Activated T-helper 1 cell treated with anti-CD3 and anti-CD28 coated beads, Interleukin-2, amount 50 U/mL, for 16 hours (primary cell): ENCODE measurements at places on chromosomes 7 and 10.

GRCh38 chr7:127226685-127227374 lies 25.9 kb downstream of the GRM8 start:
- no peak for DNase-seq

DNA sequence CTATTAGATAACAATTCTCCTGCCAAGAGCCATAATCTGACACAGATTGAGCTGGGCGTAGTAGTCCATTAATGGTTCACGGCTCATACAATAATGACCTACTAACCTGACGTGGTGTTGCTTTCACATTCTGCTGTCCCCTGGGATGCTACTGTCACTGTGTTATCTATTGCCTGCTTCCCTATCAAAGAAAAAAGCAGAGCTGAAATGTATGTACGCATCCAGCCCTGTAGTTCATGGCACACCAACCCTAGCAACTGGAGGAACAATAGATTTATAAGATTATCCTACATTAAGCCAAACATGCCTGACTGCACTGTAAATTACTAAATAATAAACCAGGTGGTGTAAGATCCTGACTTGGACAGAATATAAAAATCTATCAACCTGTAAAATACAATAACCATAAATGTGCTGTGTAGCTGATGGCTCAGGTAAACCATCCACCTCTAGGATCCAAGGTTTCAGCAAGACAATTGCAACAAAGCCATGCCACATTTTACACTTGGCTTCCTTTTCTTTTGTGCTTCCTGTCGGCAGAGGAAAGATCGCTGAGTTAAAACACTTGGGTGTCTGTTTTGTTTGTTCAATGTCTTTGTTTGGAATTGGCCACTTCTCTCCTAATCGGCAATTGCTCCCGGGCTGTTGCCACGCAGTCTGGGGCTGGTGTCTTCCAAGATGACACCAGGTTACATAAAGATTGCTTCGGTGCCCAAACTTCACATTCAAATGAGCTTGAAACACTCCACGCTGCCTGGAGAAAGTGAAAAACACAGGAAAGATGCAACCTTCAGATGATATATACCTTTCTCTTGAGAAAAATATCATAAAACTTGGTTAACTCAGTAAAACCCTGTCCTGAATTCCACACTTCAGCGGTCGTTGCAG lies 143.9 kb upstream of the MGMT start:
- no peak for DNase-seq

GRCh38 chr10:6885284-6885683 lies 305.2 kb upstream of the PRKCQ start:
- DNase-seq, result no peak

DNA sequence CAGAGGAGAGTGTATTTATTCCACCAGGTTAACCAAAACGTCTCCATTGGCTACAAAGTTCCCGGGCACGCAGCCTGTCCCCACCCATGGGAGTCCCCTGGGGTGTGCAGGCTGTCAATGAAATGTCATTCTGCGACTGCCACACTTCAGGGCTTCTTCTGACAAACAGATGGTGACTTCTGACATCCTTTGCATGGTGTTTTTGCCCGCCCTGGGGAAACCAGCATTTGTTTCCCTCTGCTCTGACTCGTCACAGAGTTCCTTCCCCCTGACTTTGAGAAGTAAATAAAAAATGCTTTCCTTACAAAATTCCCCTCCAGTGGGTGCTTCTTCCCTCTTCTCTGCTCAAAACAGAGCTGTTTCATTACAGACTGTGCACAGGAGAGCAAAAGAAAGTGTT lies 38.2 kb downstream of the TNS3 start:
- no peak for DNase-seq

DNA sequence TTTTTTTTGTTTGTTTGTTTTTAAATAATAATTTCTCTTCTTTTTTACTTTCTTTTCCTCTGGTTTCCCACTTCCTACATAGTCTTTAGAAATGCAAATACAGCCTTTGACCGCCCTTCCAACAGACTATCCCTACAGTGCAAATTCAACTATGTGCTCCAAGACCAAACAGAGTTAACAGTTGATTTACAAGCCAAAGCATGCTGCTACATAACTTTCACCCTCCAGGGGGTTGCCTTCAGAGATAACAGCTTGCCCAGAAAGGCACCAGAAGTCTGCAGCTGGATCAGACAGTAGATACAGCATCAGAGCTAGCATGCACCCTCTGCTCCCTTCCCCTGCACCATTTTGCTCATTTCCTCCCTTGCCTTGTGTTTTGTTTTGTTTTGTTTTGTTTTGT lies 539.0 kb downstream of the ZWINT start:
- no peak for DNase-seq
